ENCODE measurements at places on chromosomes 4 and X. TPM values are rescaled to one million over a fixed set of nuclear protein-coding genes. Genes with fewer than 3 reads are reported as not detected.

DNA sequence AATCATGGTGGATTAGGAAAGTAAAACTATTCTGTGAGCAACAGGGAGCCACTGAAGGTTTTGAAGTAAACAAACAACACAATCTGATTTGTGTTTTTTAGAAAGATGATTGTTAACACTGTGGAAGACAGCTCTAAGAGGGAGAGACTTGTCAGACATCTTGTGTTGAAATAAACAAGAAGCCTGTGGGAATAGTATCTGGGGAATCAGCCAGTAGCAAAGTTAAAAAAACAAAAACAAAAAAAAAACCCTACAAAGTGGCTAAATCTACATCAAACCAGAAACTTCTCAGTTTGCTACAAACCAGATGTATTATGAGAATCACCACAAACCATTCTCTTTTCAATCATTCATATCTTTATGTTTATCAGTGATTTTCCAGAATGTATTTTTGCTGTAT is 125.7 kb upstream of the GPC4 start:
- no peak for DNase-seq

DNA sequence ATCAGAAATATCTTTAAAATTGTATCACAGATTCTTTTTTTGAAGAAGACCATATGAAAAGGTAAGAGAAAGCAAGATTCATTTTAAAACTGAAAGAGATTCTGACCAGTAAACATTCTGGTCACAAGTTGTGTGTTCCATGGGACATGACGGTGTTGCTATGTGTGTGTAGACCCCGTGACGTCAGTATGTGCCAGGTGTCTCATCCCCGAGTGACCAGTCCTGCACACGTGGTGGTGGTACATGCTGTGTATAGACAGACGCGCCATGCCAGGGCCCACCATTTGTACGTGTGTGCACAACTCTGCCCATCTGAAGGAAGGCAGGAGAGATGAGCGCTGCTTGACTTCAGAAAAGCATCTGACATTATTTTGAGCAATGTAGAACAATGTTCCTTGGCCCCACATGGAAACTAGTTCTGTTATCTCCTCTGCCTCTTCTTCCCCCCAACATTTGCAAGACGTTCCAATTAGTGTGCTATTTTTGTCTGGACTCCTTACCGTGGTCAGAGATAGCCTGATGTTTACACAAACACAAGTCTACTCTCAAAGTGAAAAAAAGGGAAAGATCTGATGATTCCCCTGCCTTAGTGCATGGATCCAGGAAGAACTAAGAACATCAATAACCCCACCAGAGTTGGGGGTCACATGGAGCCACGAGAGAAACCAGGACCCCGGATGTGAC is 51.2 kb downstream of the IRF2 start:
- DNase-seq, result no peak

DNA sequence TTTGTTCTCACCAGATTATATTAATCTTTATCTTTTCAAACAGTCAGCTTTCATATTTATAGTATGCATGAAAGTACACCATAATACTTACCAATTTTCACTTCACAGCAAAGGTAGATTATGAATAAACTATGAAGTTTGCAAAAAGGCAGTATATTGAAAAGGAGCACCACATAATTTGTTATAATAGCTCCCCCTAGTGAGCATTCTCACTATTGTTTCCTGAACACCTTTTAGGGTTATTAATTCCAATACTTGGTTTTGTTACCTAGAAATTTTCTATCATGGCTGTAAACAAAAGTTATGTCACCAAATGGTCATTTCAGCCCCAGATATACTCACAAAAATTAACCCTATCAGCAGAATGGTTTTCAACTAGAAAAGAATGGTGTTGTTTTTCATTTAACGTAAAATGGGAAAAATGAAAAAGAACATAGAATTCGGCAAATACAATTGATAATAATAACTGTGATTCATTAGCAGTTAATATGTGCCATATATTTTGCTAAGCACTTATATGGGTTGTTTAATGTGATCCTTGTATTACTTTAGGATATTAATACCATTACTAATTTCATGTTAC is 30.2 kb upstream of the NKX6-1 start:
- peak; percentile 50 for DNase-seq

DNA sequence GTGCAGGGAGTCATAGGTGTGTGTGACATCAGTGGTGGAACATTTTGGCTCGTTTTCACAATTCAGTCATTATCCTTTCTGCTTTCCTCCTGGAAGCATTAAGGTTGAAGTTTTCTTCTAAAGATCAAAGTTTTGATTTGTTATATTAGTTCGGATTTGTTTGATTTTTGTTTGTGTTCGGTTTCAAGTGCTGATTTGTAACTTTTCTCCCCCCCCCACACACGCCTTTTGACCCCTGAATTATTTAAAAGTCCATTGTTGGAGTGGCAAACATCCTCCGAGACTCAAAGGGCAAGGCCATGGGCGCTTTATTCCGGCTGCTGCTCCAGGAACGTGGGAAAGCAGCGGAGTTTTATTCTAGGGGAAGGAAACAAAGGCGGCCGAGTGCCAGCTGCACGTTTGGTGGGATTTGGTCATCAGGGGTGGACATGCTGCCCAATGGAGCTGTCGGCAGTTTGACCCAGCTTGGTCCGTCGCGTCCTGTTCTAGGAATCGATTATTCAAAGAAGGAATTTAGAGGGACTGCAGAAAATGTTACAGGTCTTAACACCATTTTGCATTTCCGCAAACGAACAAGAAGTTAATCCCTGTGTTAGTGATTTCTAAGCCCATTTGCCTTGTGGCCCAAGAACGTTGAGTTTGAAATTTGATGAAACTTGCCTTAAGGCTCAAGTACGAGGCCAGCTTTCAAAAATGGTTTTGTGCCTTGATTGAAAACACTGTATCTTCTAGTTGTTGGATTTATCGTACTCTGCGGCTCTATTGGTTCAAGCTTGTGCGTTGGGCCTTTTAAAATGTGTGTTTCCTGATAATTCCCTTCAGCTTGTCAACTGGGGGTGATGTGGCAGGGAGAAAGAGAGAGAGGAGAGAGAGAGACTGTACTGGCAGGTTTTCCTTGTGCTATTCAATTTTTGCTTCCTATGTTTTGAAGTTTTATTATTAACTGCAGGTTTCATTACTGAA is 565 bp upstream of the ZNF41 start:
- DNase-seq, result peak; percentile 83

The SMS gene
- 166 TPM for total RNA-seq

DNA sequence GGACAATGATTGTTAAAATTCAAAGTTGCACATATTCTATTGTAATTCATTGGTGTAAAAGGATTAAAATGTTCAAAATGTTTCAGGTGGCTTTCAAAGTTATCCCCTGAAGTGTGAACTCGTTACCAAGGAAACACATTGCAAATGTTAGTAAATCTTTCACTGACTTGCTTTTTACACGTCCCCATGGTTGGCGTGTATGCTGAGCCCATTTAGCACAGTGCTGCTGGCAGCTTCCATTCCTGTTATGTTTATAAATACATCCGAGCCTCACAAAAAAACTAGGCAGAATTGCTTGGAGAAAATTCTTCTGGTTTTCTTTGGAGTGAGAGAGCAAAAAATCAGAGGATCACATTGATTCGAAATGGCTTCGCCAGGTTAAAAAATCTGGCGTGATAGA is 105.9 kb upstream of the HPGD start:
- no peak for DNase-seq

GRCh38 chr4:122195718-122196117 is 43.6 kb downstream of the BLTP1 start:
- peak; percentile 33 for DNase-seq

The PROM1 gene
- 0.14 TPM for total RNA-seq

DNA sequence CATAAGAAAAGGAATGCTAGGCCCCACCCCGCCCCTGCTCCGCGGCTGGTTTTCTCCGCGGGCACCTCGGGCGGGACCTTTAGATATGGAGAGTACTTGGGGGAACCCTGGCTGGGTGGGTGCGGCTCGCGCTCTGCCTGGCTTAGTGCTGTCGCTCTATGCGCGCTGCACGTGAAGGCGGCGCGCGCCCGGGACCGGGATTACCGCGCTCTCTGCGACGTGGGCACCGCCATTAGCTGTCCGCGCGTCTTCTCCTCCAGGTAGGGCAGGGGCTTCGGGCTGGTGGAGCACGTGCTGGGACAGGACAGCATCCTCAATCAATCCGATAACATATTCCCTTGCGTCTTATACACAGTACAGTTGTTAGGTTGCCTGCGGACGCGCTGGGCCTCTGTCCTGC is 56.0 kb downstream of the MAGEB10 start:
- DNase-seq, result no peak

The USP53 gene
- total RNA-seq, result 23.8 TPM

GRCh38 chr4:113080050-113080449 is 30.6 kb downstream of the ANK2 start:
- no peak for DNase-seq

The PGAM4 gene
- total RNA-seq, result 0.28 TPM

DNA sequence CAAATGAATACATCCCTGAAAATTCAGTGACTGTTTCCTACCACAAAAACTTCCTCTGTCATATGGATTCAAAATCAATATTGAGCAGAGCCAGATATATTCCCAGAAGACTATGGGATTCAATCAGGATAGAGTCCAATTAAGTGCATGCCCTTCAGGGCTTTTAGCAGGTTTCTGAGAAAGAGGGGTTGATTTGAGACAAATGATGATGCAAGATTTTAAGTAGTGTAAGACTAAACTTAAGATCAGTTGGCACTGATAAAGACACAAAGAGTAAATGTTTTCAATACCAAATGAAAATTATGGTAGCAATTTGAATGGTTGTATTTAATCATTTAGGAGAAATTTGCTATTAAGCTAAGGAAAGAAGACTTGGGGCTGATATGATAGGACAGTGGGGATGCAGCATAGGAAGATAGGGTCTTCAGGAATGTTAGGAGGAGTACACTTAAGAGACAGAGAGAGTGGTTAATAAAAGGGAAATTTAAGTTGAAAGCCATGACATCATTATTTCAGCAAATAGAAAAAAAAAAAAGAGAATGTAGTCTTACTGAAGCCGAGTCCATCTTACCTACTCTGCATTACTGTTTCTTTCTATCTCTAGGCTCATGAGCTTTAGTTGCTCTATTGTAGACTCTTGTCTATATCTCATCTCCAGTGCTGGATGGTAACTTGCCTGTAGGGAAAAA is 32.0 kb upstream of the XK start:
- DNase-seq, result no peak

- DNase-seq, result no peak
Measured at GRCh38 chrX:148610328-148610698, 109.9 kb downstream of the AFF2 start.

- no peak for DNase-seq
Measured at GRCh38 chr4:28774344-28774743, 1913.7 kb downstream of the STIM2 start.

DNA sequence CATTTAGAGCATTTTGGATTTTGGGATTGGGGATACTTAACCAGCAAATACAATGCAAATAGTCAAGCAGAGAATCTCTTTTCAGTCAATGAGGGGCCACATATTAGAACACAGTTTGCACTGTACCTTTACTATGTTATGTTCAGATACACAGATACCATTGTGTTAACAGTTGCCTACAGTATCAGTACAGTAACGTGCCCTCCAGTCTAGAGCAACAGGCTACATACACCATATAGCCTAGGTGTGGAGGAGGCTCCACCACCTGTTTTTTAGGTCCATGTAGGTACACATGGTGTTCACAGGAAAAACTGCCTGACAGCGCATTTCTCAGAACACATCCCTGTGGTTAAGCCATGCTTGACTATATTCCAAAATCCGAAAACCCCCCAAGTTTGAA is 9.1 kb downstream of the GRPEL1 start:
- no peak for DNase-seq

GRCh38 chr4:26717332-26717731 is 133.4 kb downstream of the TBC1D19 start:
- peak; percentile 37 for DNase-seq

DNA sequence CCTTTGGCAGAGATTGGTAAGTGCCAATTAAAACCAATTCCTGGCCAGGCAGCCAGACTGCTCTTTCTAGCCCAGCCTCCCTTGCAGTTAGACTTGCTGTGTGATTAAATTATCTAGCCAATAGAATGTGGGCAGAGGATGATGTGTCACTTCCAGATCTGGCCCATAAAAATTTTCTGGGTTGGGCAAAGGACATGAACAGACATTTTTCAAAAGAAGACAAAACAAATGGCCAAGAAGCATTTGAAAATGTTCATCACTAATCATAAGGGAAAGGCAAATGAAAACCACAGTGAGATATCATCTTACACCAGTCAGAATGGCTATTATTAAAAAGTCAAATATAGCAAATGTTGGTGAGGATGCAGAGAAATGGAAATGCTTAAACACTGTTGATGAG is 71.4 kb upstream of the STIM2 start:
- DNase-seq, result no peak

DNA sequence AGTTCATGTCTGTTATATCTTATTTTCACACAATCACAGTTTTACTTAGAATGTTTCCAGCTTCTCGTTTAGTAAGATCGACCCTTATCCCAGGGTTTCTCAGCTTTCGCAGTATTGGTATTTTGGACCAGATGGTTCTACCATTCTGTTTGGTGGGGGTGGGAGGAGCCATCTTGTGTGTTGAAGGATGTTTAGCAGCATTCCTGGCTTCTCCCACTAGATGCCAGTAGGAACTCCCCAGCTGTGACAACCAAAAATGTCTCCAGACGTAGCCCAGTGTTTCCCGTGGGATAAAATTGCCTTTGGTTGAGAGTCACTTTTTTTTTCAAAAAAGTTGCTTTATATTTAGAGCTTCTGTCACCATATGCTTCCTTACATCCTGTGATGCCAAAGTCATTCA is 90.9 kb upstream of the TLR2 start:
- DNase-seq, result no peak

GRCh38 chr4:1842993-1843448 is 12.9 kb downstream of the LETM1 start:
- peak; percentile 60 for DNase-seq

The KIT gene
- total RNA-seq, result 12.9 TPM

- peak; percentile 66 for DNase-seq
Measured at GRCh38 chr4:161564230-161564834, 599.5 kb downstream of the FSTL5 start.

GRCh38 chr4:128768373-128768996 is 41.0 kb upstream of the JADE1 start:
- no peak for DNase-seq

The HSD17B13 gene
- not detected for total RNA-seq

The SPIN2A gene
- total RNA-seq, result 0.17 TPM

- peak; percentile 28 for DNase-seq
Measured at GRCh38 chr4:55218041-55218440, 92.6 kb upstream of the KDR start.

DNA sequence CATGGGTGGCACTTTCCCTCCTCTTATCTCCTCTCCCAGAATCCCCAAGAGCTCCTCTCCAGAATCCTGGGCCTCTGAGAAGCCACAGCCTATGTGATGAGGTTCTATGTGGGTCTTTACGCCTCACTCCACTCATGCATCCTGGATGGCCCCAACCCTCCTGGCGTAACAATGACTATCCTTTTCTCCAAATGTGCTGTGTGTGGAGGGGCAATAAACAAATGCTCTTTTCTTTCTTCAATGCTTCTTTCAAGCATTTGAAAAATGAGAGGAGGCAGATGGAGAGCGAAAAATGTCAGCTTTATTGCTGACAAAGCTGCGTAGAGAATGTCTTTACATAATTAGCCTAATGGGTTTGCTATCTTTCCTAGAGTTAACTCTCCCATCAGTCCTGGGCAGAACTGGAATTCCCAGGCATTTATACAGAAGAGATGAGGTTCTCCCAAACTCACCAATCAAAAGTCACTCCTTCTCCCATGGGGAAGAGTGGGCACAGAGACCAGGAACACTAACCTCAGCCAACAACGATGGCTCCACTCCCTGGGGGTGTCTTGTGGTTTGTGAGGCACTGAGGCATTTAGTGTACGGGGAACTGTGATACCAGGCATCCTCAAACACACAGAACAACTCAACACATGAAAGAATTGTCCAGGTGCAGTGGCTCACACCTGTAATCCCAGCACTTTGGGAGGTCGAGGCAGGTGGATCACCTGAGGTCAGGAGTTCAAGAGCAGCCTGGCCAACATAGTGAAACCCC is 118.9 kb upstream of the SLC34A2 start:
- DNase-seq, result no peak

All from dermis blood vessel endothelial cell (primary cell).